COR-L47 (cell line): ENCODE measurements at places on chromosomes 12 and 14.
A peak's percentile ranks its signal among the peaks of the same experiment; 100 is the strongest.

DNA sequence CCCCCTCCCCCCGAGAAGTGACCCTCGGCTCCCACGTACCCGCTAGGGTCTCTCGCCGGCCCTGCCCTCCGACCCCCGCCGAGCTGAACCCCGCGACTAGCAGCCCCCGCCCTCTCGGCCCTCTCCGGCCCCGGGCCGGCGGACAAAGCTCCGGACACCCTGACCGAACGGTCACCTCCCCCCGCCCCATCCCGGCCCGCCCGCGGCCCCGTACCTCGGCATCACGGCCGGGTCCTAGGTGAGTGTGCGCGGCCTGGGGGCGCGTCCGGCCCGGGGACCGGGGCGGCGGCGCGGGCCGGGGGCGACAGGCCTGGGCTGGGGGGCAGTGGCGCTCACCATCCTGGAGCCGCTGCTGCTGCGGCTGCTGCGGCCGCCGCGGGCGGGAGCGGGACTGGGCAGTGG lies at the start of gene FIGNL2:
Gene FIGNL2 (minus strand): TSS at position 393 of the 402 bp plus-strand sequence. CDS start 26,305 bp downstream, outside the sequence.
- DNase-seq, result no peak

GRCh38 chr12:75635606-75636444 lies 124.4 kb upstream of the KRR1 start:
- DNase-seq, result no peak

DNA sequence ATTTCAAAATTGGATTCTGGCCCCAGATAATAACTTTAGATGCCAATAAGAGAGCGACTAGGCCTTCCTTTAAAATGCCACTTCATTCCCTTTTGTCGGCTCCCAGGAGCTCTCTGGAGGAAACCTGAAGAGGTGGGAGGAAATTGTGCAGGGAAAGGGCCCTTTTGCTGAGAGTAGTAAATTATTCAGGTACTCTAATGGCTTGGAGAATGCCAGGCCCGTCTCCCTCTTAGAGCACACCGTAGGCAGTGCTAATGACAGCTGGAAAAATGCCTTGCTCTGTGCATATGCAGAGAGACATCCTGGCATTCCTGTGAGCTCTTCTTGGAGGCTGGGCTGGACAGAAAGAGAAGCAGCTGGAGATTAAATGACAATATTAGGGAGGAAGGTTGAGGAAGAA lies 115.0 kb upstream of the RPH3A start:
- no peak for DNase-seq

DNA sequence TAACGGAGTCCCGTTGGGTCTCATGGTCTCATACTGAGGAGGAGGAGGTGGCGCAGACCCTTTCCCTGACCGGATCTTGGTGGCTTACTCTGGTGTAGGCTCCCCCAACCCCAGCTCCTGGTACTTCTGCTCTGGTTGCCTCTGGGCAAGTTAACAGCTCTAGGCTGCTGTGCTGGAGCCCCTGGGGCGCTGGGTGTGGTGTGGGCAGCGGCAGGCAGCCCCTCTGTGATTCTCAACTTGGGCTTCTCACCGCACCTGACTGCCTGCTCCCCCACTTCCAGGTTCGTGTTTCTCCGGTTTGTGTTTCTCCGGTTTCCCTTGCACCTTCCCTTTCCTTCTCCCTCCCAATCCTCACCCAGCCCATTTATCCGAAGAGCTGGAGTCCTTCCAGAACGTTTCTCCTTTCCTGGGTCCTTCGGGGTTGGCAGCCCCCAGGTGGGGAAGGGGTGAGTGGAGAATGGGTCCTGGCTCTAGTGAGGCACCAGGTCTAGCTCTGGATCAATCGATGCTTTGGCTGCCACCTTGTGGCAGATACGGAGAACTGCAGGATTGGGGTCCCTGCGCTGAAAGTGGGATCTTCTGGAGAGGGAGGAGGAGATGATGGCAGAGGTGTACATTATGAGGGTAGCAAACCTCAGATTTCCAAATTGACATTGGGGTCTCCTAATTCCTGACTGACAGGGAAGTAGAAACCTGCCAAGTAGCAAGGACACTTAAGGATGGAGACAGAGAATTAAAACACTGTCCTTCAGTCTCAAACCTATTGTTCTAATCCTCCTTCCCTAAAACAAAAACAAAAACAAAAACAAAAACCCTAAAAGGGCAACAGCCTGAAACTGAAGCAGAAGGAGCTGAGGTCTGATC lies 8.3 kb downstream of the CISTR start:
- peak; percentile 27 for DNase-seq

GRCh38 chr14:67602995-67603545 lies 3.0 kb upstream of the PIGH start:
- DNase-seq, result no peak

GRCh38 chr12:117792471-117792870 lies 176.3 kb downstream of the KSR2 start:
- no peak for DNase-seq

DNA sequence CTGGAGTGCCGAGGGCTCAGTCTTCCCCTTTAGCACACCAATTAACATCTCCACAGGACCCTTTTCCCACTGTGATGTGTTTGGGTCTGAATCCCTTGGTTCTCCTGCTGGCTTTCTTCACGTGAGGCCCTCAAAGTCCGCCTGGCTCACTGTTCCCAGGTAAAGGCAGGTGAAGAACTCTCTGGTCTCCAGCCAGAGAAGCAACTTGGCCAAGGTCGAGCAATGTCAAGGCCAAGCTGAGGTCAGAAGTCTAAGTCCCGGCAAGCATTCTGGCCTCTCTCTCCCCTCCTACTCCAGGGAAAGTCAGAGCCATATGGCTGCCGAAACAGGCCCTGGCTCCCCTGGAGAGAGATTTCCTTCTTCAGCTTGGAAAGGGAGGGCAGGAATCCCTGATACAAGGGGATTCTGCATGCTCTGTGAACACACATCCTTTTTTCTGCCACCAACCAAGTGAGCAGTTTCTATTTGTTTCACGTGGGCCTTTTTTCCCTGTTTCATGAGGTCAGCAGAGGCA lies 61.4 kb upstream of the ESRRB start:
- no peak for DNase-seq

GRCh38 chr12:128766738-128767501 lies 56.8 kb downstream of the SLC15A4 start:
- no peak for DNase-seq

DNA sequence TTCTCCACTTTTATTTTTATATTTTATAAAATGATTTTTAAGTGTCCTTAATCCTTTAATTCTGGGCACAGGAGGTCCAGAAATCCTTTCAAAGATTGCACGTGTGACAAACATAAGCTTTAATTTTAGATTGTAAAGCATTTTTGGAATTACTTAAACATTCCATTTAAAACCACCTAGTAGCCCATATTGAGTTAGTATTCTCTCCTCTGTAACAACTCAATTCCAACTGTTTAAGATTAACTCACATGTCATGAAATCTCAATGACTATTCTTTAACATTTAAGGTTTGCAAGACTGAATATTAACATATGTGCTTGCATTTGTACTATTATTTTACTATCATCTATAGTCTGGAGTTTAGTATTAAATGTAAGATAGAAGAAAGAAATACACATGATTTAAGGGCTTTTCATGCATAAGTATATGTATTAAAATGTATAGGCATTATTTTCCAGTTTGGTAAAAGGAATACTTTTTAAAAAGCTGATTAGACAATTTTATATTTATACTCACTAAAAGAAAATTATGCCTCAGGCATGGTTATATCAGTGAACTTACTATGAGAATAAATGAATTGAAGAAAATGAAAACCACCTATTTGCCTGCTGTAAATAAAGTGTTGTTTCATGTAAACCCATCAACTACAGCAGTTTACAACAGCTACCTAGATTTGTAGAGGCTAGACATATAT lies 776.9 kb downstream of the SLC6A15 start:
- DNase-seq, result no peak

GRCh38 chr12:110248096-110248447 lies 33.0 kb upstream of the ATP2A2 start:
- no peak for DNase-seq

- DNase-seq, result no peak
Observed at GRCh38 chr14:20667957-20668356, 16.4 kb upstream of the RNASE4 start.

- no peak for DNase-seq
Observed at GRCh38 chr12:51348116-51348515, 1.6 kb upstream of the CELA1 start.

DNA sequence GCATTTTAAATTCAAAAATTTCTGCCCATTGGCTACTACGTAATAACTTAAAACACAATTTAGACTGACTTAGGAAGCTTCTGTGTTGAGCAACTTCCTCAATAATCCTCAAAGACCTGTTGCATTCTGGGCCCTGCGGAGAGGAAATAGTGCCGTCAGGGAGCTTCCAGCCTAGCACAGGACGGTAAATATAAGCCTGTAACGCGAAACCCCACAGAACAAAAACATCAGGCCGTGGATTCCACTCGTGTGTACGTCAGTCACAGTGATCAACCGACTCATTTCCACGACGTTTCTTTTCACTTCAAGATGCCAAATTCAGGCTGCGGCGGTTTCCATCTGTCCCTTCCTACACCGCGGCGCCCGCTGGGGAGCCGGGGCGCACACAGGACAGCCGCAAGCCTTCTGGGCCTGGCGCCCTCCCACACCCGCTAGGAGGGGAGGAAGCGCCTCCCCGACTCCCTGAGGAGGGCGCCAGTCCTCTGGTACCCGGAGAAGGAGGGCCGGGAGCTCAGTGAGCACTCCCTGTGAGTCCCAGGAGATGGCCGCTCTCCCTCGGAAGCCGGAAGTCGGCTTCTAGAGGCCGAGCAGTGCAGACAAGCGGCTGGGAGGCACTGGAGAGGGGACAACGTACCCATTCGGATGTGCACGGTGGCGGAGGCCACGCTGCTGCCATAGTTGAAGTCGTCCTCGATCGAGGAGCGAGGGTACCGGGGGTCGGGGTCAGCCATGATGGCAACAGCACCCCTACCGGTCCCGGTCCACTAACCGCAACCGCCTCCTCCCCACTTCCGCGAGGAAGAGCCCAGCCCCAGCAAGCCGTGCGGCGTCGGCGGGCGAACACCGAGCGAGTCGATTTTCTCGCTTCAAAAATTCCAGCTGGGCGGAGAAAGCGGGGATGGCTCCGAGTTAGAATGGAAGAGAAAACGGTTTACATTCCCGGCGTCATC lies at the start of gene TMBIM4:
Gene TMBIM4 (minus strand): TSS at position 776 of the 950 bp plus-strand sequence. CDS start 45 bp downstream, at position 731.
- DNase-seq, result peak; percentile 89

GRCh38 chr12:92271341-92271740 lies 125.7 kb upstream of the BTG1 start:
- no peak for DNase-seq

DNA sequence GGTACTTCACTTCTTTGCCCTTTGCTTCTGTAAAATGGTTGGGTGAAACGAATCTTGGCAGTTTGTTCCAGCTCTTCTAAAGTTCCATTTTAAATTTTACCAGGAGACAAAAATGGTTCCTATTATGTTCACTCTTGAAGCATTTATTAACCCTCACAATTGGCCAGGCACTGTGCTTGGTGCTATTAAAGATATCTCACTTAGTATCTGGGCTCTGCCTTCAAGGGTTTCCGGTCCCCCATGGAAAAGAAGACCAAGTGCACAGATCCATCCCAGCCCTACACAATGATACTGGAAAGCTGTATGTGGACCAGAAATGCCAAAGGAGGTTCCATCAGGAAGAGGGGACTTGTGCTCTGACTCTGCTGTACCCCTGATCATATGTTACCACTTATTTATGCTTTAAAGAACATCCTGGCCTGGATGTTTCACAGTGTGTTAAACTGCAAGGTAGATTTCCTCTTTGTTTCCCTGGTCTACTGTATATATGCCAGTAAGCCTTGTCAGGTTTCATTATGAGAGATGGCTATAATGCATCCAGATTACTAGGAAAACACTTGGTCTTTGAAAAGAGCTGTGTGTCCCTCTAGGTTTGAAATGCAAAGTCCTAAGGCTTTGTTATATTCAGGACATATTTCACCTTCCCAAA lies 154.8 kb downstream of the PRKCH start:
- no peak for DNase-seq

DNA sequence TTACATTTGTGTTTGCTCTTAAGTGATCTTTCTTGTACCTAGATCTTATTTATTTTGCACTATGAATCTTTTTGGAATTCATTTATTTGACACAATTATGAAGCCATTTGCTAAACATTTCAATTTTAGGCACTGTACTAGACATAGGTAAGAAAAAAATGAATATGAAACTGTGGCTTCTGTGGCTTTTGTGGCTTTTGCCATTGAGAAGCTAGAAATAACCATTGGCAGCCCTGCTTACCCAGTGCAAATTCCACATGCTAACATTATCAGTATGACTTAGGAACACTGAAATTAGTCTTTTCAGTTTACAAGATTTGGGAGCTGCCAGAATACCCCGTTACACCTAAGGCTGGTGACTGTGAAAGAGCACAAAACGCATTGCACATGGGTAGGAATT lies 60.1 kb downstream of the FSCB start:
- DNase-seq, result no peak

DNA sequence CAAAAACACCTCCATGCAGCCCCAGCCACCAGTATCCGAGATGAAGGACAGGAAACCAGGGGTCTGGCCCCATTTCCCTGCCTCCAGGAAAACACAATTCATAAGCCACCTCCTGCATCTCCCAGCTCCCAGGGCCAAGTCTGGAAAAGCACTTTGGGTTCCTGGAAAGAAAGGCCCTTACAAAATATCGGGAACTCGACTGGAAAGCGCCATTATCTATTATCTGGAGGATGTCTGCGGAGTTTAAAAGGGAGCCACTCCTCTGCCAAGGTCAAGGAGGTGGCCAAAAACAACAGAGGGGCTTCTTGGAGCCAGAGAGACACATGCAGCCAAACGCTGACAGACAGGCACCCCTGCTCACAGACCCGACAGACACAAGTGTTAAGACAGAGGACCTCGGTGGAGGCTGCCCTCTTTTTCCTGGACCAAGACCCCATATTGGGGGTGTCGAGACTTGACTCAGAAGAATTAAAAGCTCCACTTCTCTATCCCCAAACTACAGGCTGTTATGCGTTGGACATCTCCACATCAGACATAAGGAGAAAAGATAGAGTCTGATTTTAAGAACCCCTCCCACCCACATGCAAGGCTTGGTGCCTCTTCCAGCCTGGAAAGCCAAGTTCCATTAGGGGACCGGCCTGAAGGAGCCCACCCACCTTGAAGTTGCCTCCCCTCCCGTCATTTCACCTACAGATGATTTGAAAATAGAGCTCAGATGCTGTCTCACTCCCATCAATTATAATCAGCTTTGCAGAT lies 9.6 kb downstream of the ACTN1 start:
- DNase-seq, result no peak

DNA sequence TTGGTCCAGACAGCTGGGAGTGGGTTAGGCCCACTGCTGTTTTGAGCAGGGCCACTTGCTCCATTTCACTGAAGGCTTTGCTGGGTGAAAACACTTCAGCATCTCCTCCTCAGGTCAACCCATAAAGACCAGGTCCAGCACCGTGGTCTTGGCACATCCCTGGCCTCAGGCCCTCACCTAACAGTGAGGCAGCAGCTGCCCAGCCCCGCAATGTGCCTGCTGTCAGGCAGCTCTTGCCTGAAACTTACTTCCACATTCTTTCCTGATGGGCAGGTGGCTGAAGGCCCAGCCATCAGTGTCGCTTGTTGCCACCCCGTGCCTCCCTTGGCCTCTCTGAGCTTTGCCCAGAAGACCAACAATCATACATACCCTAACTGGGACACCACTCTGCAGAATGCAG lies 54.4 kb downstream of the ANAPC7 start:
- no peak for DNase-seq

- DNase-seq, result no peak
Observed at GRCh38 chr14:90551733-90552464, 155.1 kb downstream of the CALM1 start.

- DNase-seq, result no peak
Observed at GRCh38 chr12:120721866-120722265, 3.8 kb upstream of the ACADS start.
